Kidney tubule cell (primary cell): ENCODE measurements at places on chromosomes 16 and 17.

DNA sequence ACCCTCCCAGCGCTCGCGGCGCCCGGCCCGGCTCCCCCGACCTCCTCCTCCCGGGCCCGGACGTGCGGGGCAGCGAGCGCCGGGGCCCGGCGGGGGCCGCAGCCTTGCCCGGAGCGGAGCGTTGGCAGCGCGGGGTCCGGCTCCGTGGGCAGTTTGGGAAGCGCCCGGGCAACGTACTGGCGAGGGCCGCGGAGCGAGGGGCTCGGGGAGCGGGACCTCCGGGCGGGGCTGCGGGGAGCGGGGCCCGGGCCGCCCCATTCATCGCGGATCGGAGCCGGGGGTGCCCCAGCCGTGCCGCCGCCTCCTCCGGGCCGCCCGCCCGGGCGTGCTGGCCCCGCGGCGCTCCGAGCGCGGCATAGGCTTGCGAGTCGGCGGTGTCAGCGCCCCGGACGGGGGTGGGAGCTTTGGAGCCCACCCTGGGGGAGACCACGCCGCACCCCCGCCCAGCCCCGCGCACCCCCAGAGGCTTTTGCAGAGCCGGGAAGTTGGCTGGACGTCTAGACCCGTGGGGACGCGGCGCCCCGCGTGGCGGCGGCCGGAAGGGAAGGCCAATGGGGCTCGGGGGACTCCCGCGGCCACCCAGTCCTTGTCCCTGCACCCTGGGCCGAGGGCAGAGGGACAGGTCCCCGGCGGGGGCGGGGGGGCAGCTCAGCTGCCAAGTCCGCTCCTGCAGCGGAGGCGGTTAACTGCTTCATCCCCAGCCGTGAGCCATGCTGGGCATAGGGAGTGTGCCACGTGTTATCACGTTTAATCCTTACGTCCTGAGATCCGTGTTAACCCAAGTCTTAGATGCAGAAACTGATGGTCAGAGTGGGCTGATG, 852 bp downstream of the ZNF469 start:
- DNase-seq: peak; percentile 17

DNA sequence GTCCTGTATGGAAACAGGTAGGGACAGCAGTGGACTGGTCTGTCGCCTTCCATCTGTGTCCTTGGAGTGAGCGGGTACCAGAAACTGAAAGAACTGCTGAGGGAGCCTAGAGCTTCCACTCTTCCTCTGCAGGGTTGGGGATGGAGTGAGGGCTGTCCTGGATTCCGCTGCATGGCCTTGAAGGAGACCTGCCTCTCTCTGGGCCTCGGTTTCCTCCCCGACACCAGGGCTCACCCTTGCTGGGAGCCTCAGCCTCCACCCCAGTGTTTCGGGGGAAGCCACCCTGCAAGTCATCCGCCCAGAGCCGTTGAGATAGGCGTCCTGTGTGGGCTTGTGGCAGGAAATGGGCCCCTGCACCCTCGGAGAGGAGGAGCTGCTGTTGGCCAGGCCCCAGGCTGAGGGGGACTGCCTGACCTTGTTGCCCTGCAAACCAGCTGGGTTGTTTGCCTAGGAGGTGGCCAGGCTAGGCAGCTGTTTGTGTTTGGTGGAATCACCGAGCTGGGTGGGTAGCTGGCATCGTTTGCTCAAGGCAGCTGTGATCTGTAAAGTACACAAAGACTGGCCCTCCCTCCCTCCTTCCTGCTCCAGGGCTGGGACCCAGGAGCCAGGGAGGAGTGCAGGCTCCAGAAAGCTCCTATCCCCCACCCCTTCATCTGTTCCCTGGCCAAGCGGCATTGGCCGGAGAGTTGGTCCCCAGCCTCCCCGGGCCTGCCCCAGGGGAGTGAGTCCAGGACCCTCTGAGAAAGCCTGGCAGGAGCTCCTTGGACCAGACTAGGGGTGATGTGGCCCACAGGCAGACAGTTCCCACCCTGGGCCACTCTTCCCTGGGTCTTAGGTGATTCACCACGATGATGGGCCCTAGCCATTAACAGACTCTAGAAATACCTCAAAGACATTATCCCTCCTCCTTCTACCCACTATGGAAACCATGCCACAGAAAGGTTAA, 1.3 kb downstream of the RAB37 start:
- DNase-seq: no peak

DNA sequence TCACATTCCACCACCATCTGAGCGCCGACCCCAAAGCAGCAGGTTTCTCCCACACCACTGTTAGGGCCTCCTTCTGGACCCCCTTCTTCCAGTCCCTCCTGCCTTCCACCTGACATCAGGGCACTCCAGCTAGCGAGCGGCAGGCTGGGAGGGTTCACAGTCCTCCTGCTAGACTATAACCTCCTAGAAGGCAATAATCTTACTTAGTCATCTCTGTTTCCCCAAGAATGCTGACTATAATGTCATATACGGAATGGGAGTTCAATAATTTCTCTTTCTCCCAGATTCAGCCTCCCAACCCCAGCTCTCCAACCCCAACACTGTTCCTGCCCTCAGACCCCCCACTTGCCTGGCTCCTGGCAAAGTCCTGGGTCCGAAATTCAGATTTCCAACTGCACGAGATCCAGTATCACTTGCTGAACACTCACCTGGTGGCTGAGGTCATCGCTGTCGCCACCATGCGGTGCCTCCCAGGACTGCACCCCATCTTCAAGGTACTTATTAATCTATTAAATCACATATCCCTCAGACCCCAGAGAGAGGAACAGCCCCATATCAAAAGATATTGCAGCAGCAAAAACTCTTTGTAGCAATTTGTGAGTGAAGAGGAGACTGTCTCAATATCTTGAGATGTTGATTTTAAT, 5.6 kb downstream of the ALOX12 start:
- DNase-seq: peak; percentile 24

DNA sequence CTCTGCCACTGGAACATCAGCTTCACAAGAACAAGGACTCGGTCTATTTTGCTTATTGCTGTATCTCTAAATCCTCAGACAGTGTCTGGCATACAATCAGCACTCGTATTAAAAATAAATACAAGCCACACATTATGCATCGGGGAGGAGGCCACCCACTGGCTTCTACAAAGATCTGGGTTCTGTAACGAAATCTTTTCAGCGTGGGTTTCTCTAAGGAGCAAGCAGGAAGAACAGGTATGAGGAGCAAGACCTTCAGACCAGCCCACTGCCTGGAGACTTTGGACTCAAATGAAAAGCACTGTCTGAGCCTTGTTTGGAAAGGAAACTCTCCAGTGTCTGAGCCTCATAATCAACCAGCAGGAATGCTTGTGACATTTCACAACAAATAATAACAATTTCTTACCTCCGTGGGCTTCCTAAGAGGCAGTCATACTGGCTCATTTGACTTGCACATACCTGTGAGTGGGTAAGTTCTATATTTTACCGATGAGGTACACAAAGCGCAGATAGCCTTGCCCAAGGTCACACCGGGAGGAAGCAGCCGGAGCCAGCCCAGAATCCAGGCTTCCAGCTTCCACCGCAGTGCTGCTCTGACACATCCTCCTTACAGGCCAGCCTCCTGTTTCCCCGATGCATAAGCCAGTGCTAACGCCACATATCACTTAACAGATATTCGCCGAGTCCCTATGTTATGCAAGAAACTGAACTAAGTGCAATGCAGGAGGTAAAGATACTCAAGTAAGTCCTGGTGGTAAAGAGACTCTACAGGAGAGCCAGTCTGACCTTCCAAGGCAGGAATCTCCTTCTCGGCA, 118.6 kb upstream of the TNRC6C start:
- DNase-seq: no peak

GRCh38 chr17:64378890-64379354, 11.7 kb downstream of the PECAM1 start:
- no peak for DNase-seq

DNA sequence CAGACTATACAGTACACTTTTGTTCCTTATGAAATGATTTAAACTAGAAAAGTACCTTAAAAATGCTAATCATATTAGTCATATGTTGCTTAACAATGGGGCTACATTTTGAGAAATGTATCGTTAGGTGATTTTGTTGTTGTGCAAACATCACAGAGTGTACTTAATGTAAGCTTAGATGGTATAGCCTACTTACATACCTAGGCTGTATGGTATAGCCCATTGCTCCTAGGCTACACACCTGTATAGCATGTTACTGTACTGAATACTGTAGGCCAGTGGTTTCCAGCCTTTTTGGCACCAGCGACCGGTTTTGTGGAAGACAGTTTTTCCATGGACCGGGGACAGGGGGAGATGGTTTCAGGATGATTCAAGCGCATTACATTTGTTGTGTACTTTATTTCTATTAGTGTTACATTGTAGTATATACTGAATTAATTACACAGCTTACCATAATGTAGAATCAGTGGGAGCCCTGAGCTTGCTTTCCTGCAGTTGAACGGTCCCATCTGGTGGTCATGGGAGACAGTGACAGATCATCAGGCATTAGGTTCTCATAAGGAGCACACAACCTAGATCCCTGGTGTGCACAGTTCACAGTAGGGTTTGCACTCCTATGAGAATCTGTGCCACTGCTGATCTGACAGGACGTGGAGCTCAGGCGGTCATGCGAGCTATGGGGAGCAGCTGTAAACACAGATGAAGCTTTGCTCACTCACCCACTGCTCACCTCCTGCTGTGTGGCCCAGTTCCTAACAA, 35.0 kb upstream of the MRC2 start:
- DNase-seq: no peak

DNA sequence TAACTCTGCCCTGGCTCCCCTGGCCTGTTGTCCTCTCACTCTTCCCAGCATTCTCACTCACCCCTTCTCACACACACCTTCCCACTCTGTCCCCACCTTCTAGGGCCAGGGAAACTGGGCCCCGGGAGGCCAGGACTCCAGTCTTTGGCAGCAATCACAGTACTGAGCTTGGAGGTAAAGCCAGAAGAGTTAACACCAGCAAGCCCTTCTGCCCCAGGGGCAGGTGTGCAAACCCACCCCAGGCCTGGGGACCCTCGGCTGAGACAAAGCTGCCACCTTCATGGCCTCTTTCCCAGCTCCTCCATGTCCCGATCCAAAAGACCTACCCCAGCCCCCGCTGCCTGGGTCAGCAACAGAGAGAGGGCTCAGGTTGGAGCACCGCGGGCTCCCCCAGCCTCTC, 36.9 kb upstream of the MLKL start:
- no peak for DNase-seq

- peak; percentile 52 for DNase-seq
These were observed 171.4 kb upstream of the DYNLRB2 start for GRCh38 chr16:80369138-80369958.

DNA sequence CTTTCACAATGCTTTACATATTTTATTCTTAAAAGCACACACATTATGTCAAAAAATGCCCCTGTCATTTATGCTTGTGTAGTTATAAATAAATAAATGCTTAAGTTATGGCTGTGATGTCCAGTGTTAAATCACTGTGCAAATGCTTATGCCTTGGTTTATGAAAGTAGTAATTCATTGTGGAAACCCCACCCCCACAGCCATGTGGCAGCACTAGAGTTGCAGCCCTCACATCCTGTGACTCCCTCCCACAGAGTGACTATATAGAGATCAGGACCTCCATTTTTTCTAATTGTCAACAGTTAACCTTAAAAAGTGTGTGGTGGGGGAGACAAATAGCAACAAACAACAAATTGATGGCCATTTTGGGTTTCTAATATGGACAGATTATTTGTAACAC, 2.4 kb downstream of the SKAP1 start:
- DNase-seq: peak; percentile 35

DNA sequence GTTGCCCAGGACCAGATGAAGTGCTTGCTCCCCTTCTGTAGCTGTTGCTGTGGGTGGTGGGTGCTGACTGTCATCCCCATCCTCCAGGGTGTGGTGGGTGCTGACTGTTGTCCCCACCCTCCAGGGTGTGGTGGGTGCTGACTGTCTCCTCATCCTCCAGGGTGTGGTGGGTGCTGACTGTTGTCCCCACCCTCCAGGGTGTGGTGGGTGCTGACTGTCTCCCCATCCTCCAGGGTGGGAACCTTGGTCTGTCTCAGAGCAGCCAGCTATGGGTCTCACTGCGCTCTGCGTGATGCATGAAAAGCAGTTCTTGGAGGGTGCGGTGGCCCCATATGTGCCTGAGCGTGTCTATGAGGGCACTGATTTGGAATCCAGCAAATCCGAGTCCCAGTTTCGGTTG, 163.8 kb downstream of the RPTOR start:
- no peak for DNase-seq

DNA sequence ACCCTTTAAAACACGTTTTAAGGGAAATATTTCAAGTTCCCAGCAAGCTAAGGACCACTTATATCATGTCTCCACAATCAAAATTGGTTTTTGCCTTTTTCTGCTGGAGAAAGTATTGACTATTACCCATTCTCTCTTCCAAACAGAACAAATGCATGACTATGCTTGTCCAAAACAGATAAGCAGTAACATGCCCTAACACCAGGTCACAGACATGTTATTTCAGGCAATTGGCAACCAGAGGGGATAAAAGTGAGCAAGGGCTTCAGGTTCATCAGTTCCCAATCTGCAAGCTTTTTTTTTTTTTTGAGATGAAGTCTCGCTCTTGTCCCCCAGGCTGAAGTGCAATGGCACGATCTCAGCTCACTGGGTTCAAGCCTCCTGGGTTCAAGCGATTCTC, 15.0 kb downstream of the SKA2 start:
- DNase-seq: no peak
